Fibroblast of skin of back (primary cell): ENCODE measurements at places on chromosomes 1 and 21.

- DNase-seq = no peak
Observed at GRCh38 chr1:180112984-180113647, 41.6 kb upstream of the QSOX1 start.

GRCh38 chr1:224785040-224785328 is 144.5 kb upstream of the DNAH14 start:
- DNase-seq = peak; percentile 63

GRCh38 chr1:11550664-11551283 is 71.8 kb downstream of the DISP3 start:
- peak; percentile 76 for DNase-seq

GRCh38 chr1:107551456-107551855 is 410.6 kb downstream of the NTNG1 start:
- DNase-seq = peak; percentile 12

DNA sequence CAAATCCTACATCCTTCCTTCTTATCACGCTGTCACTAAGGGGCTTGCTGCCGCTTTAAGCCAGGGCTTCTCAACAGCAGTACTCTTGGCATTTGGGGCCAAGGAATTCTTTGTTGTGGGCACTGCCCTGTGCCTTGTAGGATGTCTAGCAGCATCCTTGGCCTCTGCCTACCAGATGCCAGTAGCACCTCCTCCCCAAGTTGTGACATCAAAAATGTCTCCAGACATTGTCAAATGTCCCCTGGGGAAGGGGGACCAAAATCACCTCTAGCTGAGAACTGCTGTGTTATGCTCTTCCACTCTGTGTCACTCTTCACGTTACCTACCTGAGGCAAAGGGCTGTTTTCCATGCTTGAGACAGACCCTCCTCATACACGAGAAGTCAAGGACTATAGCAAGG is 400.3 kb upstream of the POU3F1 start:
- no peak for DNase-seq
